ENCODE measurements at places on chromosomes 7 and 10.

DNA sequence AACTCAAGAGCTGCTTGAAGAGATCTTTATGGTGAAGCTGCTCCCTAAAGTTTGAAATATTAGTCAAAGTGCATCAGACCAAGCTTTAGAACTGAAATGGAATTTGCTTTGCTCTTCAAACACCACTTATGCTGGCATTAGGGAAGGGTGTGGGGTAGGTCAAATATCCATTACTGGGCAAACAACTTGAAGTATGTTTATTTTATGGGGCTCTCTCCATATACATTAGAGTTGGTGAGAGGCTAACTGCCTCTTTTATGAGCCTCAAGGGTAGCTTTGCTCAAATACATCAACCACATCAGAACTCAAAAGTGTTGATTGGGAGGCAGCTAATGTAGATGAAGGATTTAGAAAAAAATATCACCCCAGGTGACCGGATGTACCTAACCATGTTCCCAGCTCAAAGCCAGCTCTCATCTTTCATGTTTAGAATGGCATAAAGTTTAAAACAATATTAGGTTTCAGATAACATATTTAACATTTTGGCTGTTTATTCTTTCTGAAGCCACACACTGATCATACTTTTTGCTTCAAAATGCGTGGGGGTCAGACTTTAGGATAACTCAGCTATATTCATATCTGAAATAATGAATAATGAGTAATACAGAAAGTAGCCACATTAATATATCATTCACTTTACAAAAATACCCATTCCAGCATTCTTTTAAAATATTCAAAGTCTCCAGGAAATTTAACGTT is 318.6 kb downstream of the PTEN start:
- no peak for DNase-seq

DNA sequence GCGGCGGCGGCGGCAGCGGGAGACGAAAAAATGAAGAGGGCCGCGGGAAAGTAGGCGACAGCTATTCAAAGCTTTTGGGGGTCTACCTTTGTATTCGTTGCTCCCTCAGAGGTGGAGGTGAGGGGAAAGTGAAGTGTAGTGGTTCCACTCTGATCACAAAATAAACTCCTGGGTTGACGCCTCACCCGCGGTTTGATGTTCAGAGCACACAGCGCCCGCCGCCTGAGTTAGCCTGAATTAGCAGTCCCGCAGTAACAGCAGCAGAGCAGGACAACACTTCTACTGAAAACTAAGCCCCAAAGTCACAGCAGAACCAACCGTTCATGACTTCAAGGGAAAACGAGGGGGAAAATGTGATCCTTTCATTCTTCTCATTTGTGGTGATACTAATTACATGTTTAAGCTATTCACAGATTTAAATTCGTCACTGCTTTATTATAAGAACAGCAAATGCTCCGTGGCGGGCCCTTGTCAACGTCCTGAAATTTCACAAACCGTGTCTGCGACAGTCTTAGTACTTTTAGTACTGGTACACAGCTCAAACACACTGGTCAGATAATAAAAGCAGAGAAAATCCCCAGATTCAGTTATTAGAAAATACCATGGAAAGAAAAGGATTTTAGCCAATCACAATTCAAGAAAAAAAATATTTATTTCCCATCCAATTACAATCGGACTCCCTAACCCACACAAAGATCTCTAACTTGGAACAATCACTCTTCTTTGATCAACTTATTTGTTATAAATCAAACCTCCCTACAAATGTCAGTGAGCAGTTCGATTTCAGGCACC is 563 bp upstream of the JMJD1C start:
- DNase-seq: no peak

DNA sequence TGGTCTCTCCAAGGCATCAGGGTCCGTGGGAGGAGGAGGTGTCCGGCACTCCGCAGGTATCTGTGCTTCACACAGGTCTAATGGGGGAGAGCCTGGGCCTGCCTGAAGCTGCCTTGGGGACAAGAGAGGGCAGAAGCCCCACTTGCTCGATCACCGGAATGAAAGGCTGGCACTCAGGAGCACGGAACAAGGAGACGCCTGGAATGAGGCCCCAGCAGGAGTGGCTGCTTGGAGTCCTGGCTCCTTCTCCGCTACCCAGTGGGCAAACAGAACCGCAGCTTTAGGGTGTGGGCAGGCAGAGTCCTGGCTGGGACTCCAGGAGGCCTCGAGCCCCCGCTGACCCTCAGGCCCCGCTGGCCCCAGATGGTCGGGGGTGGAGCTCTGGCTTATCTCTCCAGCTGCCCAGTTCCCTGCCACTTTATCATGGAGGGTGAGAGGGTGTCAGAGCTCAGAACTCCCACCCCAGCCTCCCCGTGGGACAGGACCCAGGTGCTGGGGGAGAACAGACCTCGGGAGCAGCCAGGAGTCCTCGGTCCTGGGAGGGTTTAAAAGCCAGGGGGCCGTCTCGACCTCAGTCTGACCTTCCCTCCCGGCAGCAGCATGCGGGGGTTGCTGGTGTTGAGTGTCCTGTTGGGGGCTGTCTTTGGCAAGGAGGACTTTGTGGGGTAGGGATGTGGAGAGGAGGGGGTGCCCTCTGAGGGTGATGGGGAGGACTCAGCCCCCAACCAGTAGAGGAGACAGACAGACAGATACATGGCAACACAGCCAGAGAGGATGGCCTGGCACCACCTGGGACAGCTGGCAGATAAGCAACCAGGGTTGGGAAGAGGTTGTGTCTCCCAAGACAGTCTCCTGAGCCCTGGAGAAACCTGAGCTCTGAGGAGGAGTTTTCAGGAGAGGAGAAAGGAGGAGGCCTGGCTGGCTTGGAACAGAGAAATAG is at the start of gene CPA1:
CPA1 (plus strand) TSS at position 574 of the 940 bp plus-strand sequence; CDS start at position 601, 27 bp downstream.
- DNase-seq: no peak

- no peak for DNase-seq
Observed at GRCh38 chr7:107592361-107593024, 12.4 kb downstream of the BCAP29 start.

- no peak for DNase-seq
Observed at GRCh38 chr7:3568516-3568915, 267.5 kb downstream of the SDK1 start.

GRCh38 chr7:84412161-84412969 is 217.8 kb upstream of the SEMA3A start:
- DNase-seq: no peak

- DNase-seq: no peak
Observed at GRCh38 chr10:26479766-26480492, 41.8 kb downstream of the APBB1IP start.

DNA sequence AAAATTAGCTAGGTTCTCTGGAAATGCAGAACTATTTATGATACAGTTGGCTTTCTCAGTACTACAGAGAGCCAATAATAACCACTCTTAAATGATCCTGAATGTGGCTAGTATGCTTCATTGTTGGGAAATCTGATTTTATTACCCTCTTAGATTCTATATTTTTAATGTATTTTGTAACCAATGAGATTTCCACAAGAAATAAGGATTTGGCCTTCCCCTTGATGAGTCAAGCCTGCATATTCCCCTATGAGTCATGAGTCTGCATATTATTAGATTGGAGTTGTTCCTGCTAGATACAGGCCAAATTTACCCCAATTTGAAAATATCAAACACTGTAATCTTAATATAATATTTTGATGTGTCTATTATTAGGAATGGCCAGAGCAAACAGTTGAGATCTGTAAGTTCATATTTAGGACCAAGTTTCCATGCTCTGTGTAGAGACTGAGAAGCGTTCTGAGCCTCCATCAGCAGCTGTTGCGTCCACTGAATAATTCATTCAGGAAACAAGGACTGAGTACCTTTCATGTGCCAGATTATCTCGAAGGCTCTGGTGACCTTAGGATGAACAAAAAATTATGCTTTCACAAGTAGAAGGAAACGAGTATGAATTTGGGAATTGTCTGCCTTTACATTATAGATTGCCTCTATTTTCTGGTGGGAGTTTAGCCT is 793.4 kb downstream of the NRG3 start:
- no peak for DNase-seq

- DNase-seq: no peak
Observed at GRCh38 chr7:32316839-32317238, 173.3 kb downstream of the LSM5 start.

GRCh38 chr10:113618338-113618737 is 45.5 kb downstream of the NRAP start:
- DNase-seq: no peak

DNA sequence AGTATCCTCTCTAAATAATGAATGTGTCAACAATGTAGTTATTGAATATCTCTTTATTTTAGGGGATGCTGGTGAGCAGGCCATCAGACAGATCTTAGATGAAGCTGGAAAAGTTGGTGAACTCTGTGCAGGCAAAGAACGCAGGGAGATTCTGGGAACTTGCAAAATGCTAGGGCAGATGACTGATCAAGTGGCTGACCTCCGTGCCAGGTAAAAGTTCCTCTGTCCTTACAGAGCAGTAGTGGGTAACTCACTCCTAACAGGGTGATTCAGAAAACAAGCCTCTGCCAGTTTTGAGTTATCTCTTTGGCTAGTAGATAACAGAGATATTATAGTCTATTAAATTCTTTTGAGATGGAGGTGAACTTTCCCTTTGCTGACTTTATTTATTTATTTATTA is 67.3 kb downstream of the AP3M1 start:
- no peak for DNase-seq

Data from stimulated activated CD4-positive, alpha-beta T cell treated with anti-CD3 and anti-CD28 coated beads, TNF-alpha, amount 100 ng/mL, for 1 hour (primary cell).